ENCODE measurements at places on chromosomes 3 and 15.

DNA sequence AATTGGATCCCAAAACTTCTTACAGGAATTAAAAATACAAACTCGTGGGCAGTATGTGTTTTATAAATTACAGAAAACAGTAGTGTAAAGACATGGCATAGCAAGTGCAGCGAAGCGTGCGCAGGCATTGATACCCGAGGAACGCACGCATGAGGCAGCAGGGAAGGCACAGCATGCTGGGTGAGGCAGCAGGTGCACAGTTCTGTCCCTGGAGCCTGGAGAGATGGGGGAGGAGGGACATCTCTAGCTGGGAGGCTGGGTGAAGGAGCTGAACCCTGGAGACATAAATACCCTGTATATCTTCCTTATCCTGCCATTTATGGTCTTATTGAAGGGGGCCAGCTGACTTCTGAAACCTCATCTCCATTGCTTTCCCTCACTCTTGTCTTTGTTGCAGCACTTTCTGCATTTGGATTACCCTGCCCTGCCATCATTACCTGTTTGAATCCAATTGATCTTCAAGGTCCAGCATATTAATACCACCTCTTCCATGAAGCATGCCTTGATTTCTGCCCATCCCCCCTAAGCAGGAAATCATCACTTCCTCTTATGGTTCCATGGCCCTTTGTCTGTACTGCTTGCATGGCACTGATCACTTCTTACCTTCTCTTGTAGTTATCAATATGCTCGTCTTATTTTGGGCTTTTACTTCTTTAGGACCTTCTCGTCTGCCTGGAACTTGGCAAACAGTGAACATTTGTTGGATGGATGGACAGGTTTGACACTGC lies 20.5 kb downstream of the LPP start:
- no peak for DNase-seq

DNA sequence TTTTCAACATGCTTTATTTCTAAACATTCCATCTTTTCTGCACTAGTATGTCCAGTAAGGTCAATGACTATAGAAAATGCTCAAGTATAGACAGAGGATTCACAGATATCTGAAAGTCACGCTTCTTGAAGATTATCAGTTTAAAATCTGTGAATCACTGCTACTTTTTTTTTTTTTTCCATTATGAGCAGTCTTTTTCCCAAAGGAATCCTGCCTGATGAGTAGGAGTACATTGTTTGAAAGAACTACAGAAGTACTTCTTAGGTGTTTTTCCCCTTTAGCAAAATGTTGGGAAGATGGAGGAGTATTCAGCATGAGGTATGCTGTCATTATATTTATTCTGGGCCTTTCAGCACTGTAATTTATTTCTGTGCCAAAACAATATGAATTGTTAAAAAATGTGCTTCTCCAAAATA lies 266.2 kb downstream of the NLGN1 start:
- DNase-seq, result no peak

DNA sequence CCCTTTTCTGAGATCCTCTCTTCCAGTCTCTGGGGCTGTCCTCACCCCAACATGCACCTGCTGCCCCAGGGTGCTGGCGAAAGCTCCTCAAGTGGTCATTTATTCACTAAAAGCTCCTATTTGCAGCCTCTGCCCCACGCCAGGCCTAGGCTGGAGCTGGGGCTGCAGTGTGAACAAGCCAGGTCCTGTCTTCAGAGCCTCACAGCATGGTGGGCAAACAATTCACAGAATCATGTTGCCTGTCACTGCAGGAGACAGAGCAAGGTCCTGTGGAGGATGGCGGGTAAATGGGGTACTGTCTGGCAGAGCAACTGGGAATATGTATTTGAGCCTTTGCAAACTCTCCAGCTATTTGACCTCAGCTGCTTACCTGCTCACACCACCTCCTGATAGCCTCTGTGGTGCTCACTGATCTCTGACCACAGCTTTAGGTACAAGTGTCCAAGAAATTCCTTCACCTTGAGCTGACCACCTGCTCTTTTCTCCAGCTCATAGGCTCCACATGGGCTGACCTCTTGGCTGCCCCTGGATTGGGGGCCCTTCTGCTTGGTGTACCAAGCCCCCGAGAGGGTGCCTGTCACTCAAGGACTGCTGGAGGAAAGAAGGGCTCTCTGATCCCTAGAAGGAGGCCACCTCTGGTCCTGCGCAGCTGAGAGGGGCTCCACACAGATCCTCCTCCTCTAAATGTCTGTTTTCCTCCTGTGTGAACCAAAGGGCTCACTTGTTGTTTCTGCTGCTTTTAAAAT lies 35.6 kb downstream of the AMOTL2 start:
- no peak for DNase-seq

DNA sequence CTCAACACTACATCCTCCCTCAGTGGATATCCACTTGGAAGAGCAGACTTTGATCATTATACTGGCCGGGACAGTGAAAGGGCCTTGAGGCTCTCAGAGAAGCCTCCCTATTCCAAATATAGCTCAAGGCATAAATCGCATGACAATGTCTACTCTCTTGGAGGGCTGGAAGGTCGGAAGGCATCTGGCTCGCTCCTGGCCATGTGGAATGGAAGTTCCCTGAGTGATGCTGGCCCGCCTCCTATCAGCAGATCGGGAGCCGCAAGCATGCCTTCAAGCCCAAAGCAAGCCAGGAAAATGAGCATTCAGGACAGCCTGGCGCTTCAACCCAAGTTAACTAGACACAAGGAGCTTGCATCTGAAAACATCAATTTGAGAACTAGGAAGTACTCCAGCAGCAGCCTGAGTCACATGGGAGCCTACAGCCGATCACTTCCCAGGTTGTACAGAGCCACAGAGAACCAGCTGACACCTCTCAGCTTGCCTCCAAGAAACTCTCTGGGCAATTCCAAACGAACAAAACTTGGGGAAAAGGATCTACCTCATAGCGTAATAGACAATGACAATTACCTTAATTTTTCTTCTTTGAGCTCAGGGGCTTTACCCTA lies 25.4 kb downstream of the PHLDB2 start:
- DNase-seq, result no peak

GRCh38 chr3:65678516-65678915 lies 360.2 kb downstream of the MAGI1 start:
- no peak for DNase-seq

DNA sequence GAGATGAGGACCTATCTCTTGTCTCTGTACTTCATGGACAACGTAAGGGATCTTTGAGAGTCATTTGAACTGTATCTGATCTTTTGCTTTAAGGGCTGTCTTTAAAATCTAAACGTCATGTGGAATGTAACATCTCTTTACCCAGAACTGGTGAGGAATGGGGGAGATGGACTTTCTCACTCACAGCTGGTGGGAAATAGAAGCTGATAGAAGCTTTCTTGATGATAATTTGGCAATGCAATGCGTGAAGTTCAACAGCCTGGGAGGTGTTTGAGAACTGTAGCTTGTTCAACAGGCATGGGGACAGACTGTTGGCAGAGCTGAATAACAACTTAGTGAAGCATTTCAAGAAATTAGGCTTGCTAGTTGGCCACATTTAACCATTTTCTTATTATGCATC lies 21.5 kb upstream of the RORA start:
- no peak for DNase-seq

DNA sequence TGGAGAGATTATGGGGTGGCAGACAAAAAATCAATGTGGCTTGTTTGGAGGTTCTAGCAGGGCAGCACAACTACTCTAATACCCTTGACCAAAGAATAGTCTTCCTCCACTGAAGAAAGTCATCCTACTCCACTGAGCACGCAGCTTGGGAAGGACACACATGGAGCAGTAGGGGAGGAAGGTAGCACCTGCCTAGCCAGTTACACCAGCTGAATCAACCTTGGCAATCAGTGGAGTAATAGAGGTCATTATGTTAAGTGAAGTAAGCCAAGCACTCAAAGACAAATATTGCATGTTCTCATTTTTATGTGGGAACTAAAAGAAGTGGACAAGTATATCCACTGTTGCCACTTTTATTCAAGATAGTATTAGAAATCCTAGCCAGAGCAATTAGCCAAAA lies 555.8 kb upstream of the ALCAM start:
- DNase-seq, result no peak

DNA sequence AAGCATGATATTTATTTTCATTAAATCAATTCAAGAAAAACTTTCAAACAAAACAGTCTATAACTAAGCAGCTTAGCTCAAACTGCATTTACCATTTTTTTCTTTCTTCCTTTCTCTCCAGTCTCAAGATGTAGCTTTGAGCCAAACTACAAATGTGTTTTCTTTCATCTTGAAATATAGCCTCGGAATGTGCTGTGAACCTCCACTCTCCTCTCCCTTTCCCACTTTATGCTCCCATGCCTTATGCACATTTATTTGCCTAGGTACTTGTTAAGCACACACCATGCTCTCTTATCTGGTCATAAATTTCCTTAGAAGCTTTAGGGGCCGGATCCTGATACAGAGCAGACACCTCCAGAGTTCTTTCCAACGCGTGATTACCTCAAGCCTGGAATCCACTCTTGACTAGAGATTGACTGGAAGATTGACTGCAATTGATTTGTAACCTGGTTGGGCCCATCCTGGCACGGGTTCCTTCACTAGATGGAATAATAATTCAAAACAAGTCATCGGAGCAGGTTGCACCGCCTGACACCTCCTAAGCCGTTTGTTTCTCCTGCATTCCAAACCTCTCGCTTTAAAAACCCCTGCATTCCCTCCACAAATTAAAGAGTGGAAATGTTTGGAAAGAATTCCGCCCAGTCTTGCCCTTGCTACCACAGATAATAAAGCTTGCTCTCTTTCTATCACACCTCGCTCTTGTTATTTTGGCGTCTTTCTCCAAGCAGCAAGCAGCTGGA lies 344.7 kb downstream of the CHL1 start:
- DNase-seq, result no peak

DNA sequence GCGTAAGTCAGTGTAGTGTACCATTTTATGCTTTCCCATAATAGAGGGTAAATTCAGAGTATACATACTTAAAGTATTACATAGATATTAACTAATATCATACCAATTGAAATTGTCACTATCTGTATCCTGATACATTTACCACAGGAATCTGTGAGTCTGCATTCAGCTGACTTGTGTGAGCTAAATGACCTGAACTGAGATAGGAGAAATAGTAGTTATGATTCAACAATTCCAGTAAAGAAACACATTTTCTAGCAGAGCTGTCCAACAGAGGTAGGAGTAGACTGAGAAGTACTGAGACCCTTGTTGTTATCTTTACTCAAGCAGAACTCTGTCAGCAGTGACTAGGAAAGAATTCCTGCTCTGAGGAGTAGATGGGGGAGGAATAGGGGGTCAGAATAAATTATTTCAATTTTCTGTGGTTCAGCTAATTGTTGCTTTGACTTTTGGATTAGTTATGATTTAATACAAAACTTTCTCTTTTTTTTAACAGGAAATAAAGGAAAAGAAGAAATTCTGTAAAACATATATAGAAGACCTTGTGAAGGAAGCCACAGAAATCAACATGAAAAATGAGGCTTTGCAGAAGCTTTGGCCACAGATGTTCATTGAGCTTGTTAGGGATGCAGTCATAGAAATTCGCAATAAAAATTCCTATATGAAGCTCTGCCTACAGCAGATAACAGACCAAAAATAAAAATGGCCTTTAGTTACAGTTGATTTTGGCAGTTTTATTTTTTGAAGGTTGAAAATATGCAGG lies 66.2 kb upstream of the THSD4 start:
- DNase-seq, result no peak

- no peak for DNase-seq
Measured at GRCh38 chr3:70811880-70812279, 499.4 kb upstream of the MDFIC2 start.

GRCh38 chr3:41521010-41521655 lies 321.8 kb downstream of the CTNNB1 start:
- DNase-seq, result no peak

- no peak for DNase-seq
Measured at GRCh38 chr3:89606151-89606550, 498.7 kb downstream of the EPHA3 start.

DNA sequence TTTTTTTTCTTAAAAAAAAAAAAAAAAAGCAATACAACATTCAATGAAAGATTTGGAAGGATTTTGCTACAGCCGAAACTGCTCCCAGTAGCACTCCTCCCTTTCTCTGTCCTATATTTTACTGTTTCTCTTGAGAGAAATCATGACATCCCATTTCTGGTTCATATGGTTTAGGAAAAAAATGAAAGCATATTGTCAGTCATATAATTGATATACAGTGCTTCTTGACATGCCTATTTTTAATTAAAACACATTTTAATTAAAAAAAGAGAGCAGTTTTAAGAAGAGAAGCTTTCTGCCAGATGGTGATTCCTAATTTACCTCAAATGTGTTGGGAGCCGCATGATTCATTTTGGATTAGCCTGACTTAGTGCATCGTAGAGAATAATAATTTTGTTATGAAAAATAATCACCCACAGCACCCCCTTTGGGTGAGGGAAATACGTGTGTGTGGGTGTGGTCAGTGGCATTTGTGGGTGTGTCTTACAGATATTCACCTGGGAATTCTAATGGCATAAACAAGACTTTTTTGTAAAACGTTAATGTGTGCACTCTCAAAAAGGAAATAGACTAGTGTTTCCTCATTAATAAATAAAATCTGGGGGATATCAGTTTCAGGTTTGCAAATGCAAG lies 544.5 kb downstream of the MFSD1 start:
- DNase-seq, result no peak

- no peak for DNase-seq
Measured at GRCh38 chr3:58414538-58415197, 19.0 kb downstream of the PDHB start.

DNA sequence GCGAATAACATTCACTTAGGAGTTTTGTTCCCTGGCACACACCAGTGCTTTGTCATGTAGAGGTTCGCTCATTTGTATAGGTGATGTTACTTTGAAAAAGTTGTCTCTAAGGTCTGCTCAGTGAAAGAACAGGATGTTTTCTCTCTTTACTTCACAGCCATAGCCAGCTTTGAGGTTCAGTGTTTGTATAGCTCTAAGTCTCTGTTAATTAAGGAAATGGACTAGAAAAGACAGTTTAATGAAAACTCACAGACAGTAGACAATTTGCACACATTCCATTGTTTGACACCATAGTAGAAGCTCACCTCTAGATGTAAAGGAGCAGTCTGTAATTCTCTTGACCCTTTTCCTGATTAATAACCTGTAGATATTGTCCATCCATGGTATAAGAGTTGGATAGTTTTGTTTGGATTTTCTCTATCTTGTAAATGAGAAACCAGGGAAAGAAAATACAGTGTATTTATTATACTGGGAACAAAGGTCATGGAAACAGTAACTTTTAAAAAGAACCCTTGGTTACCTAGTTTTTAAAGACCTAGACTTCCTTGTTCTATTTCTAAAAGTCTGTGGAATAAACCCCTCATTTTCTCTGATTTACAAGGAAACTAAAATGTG lies 50.4 kb downstream of the PDE8A start:
- no peak for DNase-seq

DNA sequence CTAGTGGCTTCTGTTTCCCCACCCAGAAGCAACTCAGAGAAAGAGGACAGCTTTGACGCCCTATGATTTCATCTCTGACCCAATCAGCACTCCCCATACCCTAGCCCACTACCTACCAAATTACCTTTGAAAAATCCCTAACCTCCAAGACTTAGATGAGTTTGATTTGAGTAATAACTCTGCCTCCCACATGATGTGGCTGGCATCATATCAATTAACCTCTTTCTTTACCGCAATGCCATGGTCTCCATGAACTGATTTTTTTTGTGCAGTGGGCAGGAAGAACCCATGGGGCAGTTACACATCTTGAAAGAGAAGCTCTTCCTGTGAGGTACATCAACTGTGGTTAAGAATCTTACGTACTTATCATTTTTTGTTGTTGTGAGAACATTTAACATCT lies 25.5 kb upstream of the APOD start:
- no peak for DNase-seq

GRCh38 chr3:38354588-38355330 lies 8.2 kb downstream of the XYLB start:
- DNase-seq, result no peak

- no peak for DNase-seq
Measured at GRCh38 chr15:38307861-38308641, 55.4 kb downstream of the SPRED1 start.
